ENCODE measurements at places on chromosomes 3 and 15.

DNA sequence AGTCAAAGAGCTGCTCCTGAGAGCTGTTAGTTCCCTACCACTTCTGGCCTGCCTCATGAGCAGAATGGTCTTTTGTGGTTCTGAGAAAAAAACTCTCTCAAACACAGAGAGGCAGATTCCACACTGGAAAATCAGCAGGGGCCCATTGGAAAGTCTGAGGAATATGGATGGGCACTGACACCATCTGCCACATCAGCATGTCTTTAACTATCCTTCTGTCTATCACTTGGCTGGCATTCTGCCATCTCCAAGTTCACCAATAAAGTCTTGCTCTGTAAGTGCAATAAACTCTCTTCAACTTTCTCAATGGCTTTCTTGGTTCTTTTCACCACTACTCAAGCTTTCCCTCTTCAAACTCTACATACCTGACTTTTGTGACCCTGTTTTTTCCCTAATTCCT lies 101.3 kb upstream of the GALNT15 start:
- no peak for DNase-seq

DNA sequence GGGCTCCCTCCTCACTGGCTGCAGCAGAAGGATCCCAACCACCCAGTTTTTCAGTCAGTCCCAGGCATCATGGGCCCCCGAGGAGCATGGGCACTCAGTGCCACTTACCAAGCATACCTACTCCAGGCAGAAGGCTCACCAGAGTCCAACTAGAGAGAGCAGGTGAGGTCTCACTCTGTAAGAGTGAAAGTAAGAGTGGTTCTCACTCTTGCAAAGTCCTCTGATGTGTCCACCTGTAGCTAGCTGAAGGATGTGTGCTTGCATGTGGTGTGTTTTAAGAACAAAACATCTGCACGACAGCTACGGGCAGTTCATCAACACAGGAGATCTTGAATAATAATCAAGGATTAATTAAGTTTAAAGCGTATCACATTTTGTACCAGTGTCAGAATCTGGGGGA lies 49.7 kb downstream of the CCK start:
- no peak for DNase-seq

- no peak for DNase-seq
Measured at GRCh38 chr3:114439284-114439683, 145.5 kb downstream of the TIGIT start.

- DNase-seq: no peak
Measured at GRCh38 chr3:126672741-126673140, 17.8 kb upstream of the TXNRD3 start.

- no peak for DNase-seq
Measured at GRCh38 chr3:184643442-184643841, 68.4 kb downstream of the MAGEF1 start.

DNA sequence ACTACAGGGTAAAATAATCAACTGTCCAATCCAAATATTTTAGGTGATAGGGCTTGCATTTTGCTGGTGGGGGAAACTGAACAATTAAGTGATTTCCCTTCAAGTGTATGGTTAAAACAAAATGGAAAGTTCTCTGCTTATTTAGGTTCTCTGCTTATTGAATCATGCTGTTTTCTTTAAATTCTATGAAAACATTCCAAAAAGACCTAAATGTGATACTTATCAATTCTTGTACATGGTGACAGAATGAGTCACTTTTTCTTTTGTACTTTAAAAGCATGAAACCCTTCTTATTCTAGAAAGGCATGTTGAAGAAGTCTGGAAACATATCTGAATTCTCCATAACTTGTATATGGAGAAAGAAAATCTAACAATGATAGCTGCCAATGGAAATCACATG lies 192.6 kb downstream of the FMN1 start:
- DNase-seq: no peak

DNA sequence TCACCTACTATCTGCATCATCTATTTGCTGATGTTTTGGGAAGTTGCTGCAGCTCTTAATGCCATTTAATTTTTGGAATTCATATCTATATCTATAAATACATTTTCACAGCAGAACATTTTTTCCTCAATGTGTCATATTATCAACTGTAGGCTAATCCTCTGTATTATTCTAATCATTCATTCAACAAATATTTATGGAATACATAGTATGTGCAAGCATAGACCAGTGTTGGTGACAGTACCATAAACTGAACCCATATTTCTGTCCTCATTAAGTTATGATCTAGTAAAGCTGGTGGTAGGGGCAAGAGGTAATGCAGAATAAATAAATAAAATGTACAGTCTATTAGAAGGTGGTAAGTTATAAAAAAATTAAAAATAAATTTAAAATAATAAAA lies 585.3 kb upstream of the BCHE start:
- no peak for DNase-seq

GRCh38 chr3:195790901-195791300 lies 20.8 kb downstream of the MUC4 start:
- DNase-seq: no peak

GRCh38 chr3:132554437-132554836 lies 42.6 kb upstream of the ACKR4 start:
- DNase-seq: no peak

- DNase-seq: no peak
Measured at GRCh38 chr15:71411538-71412482, 296.5 kb downstream of the THSD4 start.

DNA sequence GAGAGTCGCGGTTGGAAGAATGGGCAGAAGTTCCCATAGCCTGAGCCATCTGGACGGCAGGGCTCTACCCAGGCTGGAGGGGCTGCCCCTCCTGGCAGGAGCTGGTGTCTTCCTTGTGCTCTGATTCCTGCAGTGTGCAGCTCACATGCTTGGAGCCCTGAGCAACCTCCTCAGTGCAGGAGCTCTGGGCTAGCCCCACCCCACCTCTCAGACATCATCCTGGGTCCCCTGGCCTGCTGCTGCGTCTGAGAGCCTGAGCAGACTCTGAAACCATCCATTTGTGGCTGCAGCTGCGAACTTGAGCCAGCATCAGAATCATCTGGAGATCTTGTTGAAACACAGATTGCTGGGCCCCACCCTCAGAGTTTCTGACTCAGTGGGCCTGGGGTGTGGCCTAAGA lies 42.8 kb downstream of the POMGNT2 start:
- DNase-seq: no peak

DNA sequence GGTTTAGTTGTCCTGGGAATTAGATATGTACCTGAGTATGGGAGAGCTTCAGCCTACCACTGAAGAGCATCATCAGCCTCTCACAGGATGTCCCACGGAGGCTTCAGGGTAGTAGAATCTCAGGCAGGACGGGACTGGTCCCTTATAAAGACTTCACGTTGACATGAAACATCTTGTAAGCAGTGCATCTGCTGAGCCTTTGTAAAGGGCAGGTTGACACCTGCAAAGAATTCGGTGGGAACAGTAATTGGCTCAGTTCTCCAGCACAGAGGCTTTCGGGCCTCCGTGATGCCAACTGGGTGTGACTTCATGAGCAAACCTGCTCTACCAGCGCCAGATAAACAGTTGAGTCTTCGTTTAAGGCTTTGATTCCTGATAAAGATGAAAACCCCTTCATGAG lies 26.9 kb upstream of the AVEN start:
- no peak for DNase-seq

DNA sequence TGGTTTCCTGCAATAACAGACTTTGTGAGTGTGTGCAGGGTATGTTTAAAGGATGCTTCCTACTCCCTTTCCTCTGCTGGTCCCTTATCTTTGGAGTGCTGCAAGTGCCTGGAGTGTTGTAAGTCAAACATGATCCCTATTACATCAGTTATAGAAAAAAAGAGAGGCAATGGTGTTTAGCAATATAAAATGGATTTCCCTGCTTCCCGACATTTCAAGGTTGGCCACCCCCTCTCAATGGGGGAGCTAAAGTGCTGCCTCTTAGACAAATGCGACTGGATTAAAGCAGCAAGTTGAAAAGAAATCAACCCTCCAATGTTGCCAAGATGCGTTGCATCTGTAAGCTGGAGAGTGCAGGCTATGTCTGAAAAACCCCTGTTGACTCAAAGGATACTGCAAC lies 203.1 kb upstream of the WNT5A start:
- DNase-seq: no peak

All from activated T-helper 1 cell treated with anti-CD3 and anti-CD28 coated beads, Interleukin-12 subunit alpha, Interleukin-12 subunit beta, Interleukin-2, Interleukin-4 antibody, amounts not matched to agents 30 ng/mL and 10 ng/mL and 1 ng/mL, durations not matched to agents 14 hours and 24 hours and 36 hours (primary cell).